Uterus (tissue), 4 donors: ENCODE measurements at places on chromosomes 2 and 18. TPM values are rescaled to one million over a fixed set of nuclear protein-coding genes. Genes with fewer than 3 reads are reported as not detected.

DNA sequence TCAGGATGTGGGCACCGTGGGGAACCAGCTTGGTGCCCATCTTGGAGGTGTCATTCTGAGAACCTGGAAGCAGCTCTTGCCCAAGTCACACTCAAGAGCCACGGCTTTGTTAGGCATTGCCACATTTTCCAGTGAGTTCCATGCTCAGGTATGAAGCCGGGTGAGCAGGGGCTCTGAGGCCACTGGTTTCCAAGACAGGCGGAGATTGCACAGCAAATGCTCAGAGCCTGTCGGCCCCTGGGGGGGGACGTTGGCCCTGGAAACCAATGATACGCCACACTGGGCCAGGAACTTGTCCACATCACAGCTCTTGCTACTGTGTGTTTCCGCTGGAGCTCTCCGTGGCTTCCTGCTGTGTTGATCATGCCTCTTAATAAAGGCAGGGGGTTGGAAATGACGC, 52.5 kb upstream of the SALL3 start:
- no peak for DNase-seq

DNA sequence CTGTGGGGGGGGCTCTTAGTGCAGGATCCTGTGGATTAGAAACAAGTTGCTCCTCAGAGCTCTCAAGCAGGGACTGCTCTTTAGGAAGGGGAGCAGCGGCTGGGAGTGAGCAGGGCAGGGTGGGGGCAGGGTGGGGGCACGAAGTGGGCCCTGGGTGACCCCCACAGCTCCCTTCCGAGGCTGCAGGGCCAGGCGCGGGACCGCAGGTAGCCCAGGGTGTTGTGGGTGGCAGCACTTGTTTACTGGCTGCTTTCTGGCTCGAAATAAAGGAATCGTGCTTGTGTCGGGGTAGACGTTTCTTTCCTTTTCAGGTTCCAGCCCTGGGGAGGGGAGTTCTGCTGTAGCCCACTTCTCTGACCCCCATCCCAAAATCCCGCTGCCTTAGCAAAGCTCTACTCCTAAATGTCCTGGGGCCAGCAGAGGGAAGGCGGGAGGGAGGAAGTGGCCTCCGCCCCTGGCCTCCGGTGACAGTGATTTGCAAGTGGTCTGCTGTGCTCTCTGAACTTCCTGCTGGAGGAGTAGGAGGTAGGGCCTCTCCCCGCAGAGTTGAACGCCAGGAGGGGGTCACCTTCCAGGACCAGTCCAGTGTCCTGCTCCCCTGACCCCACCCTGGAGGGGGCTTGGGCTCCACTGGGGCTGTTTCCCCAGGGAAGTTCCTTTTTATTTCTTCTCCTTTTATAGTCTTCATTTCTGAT, 8.3 kb downstream of the NEU4 start:
- no peak for DNase-seq

GRCh38 chr2:207117668-207118067, 48.1 kb downstream of the KLF7 start:
- DNase-seq = no peak

- peak; percentile 48 for DNase-seq
Observed at GRCh38 chr2:8636721-8637636, 44.9 kb upstream of the ID2 start.

DNA sequence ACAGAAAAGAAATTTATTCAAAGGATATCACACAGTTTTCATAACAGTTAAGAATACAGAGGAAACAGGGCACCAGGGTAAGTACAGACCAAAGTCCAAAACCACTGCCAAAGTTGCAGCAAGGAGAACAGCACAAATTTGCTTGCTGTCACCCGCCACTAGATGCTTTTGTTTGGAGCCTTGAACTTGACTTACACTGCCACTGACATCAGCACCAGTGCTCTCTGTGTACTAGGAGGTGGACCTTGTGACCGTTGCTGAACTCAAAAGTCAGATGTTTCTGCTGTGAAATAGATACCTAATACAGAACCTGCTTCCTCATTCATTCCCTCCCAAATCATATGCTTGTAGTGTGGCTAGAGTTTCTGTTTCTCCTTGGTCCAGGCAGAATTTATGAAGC, 578.3 kb upstream of the TMEFF2 start:
- DNase-seq = no peak

DNA sequence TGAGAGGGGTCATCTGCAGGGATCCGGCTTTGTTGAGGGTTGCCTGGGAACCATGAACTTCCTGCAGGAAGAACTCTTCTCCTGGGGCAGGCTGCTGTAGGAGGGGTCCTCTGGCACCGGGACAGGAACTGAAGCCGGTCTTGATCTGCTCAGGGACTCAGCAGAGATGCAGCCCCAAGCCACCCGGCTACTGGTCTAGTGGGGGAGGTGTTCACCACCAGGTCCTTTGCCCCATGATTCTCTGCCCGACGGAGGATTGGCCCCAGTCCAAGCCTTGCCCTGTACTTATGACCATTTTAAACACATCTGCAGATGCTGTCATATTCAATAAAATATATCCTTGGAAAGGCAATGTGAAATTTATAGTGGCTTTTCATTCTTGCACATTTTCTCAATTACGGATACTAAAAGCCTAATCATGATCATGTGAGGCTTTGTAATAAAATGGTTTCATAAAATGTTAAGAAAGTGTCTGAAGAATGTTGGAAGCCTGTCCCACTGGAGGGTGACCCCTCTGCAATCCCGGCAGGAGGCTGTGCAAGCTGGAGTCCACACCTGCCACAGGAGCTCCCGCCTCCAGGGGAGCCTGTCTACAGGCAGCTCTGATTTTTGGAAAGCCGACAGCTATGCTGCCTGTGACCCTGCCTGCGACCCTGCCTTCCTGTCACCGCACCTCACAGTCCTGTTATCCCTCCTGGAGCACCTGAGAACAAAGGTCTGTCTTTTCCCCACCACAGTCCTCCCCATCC, 98.8 kb upstream of the TAF1B start:
- no peak for DNase-seq

DNA sequence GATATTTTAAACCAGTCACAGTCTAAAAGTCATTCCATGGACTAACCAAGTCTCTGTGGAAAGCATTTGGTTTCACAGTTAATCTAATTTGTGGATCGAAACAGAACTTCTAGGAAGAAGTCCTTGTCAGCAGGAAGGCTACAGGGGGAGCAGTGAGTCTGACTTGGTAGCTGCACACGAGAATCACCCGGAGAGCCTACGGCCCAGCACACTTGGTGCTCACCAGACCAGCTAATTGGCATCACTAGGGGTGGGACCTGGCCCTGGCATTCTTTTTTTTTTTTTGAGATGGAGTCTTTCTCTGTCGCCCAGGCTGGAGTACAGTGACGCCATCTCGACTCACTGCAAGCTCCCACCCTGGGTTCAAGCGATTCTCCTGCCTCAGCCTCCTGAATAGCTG, 97.7 kb downstream of the ZNF532 start:
- DNase-seq = no peak

- DNase-seq = no peak
Observed at GRCh38 chr2:73489053-73489452, 103.4 kb downstream of the ALMS1 start.

GRCh38 chr2:224046752-224047151, 7.7 kb upstream of the SERPINE2 start:
- DNase-seq = no peak

GRCh38 chr2:116513991-116514390, 1300.5 kb upstream of the DDX18 start:
- no peak for DNase-seq

DNA sequence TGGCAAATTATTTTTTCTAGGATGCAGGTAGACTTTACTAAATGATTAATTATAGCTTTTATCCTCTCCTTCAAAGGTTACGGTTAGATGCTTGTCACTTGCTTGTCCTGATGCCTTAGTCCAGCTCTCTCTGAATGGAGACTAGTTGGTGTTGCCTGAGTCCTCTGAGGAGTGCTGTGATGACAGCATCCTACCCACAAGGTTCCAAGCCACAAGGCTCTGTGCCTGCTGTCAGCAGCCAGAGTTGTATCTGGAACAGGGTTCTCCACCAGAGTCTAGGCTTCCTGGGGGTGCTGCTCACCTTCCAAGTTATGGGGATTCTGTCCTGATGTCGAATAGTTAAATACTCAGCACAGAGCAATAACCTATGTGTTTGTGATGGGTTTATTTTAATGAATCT, 125.7 kb downstream of the GALNT1 start:
- DNase-seq = no peak

DNA sequence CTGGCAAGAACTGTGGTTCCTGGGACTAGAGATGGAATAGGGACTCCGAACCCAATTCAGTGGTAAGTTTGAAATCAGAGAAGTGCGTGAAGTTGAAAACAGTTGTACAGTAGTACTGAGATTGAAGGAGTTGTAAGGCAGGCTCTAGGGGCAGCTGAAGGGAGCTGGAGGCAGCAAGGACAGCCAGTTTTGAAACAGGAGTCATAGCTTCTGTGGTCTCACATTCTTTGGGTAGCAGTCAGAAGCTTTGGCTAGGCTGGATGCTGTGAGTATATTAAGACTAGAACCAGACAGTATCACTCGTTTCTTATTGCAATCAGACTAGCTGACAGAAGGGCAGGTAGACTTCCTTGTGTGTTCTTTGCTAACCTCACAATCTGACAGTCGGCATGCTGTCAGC, 64.5 kb upstream of the ADAM23 start:
- DNase-seq = no peak

GRCh38 chr2:173238385-173238784, 116.3 kb upstream of the CDCA7 start:
- DNase-seq = no peak

DNA sequence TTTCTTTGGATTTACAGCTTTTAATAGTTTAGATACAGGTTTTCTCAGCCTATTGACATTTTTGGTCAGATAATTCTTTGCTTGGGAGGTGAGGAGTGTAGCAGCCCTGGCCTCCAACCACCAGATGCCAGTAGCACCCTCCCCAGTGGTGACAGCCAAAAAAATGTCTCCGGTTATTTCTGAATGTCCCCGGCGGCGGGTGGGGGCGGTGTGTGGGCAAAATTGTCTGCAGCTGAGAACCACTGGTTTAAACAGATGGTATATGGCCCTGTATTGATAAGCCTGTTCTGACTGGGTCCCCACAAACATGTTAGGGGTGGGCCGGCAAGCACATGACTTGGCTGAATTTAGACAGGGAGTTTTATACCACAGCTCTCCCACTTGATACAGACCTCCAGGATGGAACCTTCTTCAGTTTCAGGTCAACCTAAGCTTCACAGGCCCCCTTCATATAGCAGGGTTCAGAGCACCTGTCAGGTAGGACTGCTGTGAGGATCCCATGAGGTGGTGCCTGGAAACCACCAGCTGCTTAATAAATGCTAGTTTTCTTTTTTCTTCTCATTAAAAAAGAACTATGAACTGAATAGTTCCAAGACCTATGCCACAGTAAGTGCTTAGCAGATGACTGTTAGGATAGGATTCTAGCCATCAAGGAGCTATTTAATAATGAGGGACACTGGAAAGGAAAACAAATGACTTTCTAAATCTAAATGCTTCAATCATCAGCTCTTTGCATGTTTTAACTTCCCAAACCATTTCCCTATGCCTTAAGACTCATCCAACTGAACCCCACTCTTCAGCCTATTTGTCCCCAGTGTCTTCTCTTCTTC, 18.1 kb downstream of the LPIN2 start:
- no peak for DNase-seq

DNA sequence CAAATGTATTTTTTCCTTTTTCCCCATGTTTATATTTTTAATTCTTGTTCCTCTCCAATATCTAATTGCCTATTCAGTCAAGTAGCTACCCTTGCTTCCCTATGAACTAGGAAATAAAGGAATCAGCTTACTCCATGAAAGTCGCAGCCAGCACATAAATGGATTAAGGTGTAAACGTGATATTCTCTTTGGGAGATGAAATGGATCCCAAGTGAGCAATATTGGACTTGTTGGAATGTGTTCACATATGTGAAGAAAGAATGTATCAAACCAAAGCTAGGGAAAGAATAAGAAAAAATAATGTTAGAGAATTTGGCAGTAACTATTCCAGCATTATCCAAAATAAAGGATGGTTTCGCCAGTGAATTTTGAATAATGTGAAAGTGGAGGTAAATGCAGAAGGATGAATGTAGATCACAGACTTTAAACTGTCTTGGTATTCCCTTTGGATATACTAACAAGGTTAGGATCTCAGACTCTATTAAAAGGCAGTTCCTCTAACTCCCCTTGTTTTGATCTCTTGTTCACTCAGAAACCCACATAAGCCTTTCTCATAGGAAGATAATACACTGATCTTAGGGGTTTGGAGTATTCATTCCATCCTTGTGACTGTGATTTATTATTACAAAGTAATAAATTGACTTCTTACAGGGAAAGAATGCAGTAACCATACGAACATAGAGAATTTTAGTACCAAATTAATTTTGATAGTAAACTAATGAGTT, 208.1 kb downstream of the BABAM2 start:
- DNase-seq = no peak

DNA sequence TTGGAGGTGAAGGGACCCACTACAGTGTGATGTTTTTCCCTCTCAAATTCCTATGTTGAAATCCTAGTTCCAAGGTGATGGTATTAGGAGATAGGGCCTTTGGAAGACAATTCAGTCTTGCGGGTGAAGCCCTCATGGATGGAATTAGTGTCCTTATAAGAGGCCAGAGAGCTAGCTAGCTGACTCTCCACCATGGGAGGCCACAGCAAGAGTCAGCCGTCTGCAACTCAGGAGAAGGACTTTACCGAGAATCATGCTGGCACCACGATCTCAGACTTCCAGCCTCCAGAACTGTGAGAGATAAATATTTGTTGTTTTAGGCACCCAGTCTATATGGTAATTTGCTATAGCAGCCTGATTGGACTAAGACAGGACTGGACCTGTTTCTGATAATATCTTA, 461.4 kb downstream of the TSN start:
- no peak for DNase-seq

DNA sequence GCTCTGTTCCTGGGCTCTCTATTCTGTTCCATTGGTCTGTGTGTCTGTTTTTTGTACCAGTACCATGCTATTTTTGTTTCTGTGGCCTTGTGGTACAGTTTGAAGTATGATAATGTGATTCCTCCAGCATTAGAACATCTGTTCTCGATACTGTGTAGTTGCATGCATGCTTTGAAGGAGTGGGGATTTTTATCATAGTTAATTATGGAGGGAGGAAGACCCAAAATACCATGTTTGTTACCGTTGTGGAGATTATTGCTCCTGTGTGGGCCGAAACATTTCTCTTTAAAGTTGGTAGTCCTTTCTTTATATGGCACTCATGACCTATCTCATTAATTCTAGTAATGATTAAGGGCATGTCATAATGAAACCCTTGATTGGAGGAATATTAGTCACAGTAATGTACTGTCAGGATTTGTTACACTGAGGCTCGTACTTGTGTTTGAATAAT, 87.6 kb downstream of the TTC27 start:
- DNase-seq = no peak

- no peak for DNase-seq
Observed at GRCh38 chr18:45889419-45890064, 64.1 kb downstream of the SIGLEC15 start.

- DNase-seq = no peak
Observed at GRCh38 chr2:166764216-166764615, 124.1 kb upstream of the XIRP2 start.

Gene OR6B3
- total RNA-seq = not detected

Gene ZAP70
- 3.3 TPM for total RNA-seq

Gene RGPD4
- not detected for total RNA-seq

Gene C2orf15
- 1.6 TPM for total RNA-seq

Gene ACTR1B
- total RNA-seq = 91.2 TPM

Gene HOXD8
- total RNA-seq = 25.8 TPM

Gene OBSL1
- total RNA-seq = 53.2 TPM
